ENCODE measurements at places on chromosomes 12 and 14.

DNA sequence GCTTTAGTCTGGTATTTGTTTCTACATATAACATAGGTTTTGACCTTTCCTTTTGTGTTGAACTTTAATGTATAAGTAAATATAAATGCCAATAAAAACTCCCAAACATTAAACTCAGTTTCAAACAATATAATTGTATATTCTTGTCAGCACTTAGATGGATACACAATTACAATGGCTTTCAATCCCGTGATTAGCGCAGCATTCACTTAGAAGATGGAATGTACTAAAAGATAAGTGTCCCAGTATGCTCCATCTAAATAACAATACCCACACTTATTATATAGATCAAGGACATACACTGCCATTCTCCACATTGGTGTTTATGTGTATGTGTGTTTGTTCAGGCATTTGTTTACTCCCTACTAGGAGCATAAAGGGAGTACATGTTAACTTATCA is 193.1 kb downstream of the SOX5 start:
- no peak for DNase-seq

DNA sequence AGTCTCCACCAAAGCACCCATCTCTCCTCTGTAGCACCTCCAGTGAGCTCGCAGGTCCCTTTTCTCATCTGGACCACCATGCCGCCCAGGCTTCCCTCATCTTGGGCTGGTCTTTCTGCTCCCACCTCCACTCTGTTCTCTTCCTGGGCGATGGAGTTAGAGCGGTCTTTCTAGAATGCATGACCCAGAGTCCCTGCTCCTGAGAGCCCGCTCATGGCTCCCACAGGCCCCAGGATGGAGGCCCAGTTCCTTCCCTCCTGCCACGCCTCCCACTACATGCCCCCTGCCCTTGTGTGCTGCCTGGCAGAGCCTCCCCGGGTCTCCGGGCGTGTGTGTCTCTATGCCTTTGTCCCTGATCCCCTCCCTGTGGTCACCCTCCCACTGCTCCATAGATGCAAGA is 100.7 kb upstream of the RTL1 start:
- DNase-seq: no peak

DNA sequence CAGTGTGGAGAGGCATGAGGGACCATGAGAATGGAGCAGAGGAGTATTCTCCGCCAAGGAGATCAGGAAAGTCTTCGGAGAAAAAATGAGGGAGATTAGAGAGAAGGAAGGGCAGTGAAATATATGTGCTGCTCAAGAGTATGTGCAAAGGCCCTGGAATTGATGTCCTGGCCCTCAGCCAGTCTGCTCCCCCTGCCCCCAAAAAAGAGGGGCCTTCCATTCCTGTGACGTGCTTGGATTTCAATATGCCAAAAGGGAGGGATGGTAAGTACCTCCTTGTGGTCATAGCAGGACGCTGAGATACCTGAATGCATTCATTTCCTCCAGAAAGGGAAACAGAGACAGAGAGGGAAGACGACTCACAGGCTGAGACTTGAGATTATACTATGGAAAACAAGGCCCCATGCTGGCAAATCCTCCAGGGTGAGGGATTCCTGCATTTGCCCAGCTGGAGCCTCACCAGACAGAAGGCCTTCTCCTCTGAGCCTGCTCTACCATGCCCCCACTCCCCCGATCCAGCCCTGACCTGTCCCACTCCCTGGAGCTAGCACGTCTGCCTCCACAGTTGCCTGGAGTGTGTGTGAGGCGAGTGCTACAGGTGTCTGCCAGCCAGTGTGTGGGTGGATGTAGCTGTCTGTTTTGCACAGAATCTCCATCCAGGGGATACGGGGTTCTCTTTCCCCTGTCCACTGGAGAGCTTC is 3.9 kb upstream of the RARG start:
- no peak for DNase-seq

DNA sequence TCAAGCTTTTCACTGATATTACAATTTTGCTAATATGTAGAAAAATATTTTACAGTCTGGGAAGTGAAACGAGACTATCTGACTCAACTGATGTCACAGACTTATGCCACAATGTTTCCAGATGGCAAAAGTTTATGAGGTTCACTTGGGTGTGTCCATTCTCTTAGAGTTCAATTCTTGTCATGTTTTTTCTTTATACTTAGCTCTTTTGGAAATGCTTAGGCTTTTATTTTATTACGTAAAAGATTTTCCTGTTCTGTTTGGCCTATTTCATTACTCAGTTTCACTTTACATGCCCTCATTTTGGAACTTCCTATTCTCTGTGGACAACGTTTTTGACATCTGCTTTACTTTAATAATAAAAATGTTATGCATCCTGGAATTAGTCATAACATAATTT is 2.1 kb upstream of the PDZRN4 start:
- no peak for DNase-seq

DNA sequence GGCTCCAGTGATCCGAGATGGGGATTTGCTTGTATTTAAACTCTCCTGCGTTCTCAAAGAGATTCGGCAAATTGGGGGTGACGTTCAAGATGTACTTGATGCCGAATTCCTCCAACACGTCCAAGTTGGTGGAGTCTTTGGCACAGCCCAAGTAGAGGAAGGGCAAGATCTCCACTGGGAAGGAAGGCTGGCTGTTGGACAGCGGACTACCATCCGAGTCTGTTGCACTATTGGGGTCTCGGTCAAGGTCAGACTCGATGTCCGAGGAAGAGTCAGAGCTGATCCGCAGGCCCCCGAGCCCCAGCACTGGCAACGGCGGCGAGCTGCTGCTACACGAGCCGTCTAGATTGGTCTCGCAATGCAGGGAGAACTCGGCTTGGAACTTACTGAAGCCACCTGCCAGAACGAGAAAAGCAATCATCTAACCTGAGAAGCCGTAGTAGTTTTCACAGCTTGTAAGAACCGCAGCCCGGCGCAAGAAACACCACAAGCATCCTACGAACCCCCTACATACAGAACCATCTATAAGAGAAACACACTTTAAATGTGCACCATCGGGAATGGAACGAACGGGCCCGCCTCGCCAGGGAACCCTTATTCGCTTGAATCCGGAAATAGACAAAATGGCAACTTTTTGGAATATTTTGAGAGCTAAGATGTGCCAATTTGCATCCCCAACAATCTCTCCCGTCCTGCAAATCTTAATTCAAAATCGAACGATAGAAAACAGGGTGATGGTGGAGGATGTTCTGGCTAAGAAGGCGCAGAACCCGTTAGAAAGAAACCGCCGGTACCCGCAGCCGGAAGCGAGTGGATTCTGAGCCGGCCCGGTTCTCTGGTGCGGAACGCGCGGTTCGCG is 1.4 kb downstream of the DUSP6 start:
- no peak for DNase-seq

Measured in dorsolateral prefrontal cortex (tissue), 122 donors.